ENCODE measurements at places on chromosomes 7 and 10.

DNA sequence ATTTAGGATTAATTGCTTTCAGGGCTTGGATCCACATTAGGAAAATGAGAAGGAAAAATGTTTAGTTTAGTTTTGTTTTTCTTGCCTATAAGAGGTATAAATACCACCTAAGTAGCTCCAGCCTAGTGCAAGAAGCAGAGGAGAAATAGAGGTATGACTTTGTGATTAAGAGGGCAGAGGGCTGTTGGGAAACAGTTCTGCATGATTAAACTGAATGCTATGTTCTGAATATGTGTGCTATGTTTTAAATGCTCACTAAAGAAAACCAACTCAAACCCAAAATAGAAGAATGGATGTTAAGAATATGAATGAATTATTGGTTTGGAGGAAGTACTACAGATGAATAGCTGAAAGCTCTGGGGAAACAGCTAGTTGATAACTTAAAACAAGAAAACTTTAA is 7.6 kb downstream of the CALCR start:
- DNase-seq = no peak

DNA sequence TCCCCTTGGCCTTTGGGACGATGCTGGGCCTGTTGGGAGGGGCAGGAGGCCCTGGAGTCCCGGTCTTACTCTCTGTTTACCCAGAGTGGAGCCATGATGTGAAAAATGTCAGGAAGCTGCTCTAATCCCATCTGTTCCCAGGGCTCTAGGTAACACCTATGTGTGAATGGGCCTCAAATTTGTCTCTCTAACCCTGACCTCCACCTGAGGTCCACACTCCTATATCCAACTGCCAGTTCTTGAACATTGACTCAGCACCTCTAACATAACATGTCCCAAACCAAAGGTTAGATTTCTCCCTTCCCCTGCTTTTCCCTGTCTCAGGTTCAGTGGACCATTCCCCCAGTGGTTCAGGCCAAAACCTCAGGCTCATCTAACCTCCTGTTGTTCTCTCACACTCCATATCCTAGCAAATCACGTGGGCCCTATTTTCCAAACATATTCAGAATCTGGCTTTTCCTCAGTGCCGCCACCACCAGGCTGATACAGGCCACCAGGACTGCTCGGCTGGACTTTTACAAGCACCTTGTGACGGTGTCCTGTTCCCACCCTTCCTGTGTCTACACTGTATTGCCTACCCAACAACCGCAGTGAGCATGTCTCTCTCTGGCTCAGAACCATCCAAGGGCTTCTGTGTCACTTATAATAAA is 130.6 kb downstream of the ATXN7L1 start:
- DNase-seq = no peak

GRCh38 chr10:65125212-65125611 is 1604.0 kb downstream of the REEP3 start:
- DNase-seq = no peak

- DNase-seq = no peak
These were observed 44.3 kb upstream of the CABCOCO1 start for GRCh38 chr10:61618388-61618961.

DNA sequence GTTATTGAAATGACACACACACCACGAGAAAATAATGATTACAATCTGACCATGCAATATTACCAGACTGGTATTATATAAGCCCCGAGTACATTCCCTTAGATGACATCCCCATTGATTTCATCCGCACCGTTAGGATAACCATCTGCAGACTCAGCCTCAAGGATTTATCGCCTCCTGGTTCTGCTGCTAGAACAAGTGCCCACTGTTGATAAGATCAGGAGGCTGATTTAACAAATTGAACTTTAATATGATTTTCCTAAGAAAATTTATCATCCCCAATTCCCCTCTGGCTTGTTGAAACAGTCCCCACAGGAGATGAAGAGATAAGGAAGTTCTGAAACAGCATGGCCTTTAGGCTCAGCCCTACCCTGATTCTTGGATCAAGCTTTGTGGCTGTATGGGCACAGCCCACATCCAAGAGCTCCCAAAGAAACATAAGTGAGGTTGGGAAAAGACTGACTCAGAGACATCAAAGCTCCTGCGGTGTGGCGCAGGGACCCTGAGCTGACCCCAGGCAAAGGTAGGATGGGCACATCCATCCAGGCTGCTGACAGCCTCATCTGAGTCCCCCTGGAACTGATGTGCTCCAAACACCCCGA is 59.2 kb upstream of the CHCHD3 start:
- DNase-seq = no peak

DNA sequence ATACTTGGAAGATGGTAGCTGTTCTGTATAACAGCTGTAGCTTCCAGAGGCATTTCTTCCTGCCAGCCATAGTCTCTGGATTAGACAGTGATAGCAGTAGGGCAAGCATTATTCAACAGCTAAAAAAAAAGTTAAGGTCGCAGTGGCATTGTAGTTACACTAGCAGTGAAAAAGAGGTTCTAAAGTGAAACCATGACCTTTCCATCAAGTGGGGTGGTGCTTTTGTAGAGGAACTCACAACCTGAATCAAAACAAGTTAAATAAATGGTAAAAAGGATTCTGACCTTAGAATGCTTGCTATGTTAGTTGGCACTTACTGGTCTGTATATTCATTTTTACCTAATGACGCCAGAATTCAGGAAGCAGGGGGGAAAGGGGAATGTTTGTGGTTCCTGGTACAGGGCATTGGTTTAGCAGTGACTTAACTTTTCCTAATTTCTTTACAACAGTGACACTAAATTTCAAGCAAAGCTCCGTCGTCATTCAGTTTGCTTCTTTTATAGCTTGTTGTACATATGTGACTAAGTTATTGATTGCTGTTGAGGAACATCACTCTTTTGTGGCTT is 55.0 kb downstream of the GBF1 start:
- no peak for DNase-seq

- no peak for DNase-seq
These were observed 268.5 kb upstream of the AKR1E2 start for GRCh38 chr10:4557469-4557868.

GRCh38 chr10:36331121-36331520 is 689.0 kb upstream of the FZD8 start:
- DNase-seq = no peak

GRCh38 chr7:121563177-121563576 is 167.1 kb upstream of the FAM3C start:
- no peak for DNase-seq

DNA sequence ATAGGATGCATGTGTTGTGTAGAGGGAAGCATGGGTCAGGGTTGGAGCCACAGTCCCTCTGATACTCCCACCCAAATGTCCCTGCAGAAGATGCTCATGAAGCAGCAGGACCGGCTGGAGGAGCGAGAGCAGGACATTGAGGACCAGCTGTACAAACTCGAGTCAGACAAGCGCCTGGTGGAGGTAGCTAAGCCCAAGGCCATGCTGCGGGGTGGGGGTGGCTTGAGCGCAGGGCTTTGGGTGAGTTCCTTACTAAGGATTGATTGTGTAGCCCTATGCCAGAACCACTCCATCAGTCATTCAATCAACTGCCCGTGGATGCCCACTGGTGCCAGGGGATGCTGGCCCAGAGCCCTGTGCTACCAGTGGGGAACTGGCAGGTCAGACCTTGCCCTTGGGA is 10.3 kb downstream of the TRIM8 start:
- no peak for DNase-seq

DNA sequence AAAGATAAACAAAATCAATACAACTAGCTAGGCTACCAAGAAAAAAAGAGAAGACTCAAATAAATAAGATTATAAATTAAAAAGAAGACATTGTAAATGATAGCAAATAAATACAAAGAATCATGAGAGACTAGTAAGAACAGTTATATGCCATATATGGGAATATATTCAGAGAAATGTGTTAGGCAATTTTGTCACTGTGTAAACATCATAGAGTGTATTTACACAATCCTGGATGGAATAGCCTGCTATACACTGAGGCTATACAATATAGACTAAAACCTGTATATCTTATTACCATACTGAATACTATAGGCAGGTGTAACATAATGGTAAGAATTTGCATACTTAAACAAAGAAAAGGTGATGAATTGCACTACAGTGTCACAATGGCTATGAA is 717.4 kb downstream of the PARD3 start:
- no peak for DNase-seq

DNA sequence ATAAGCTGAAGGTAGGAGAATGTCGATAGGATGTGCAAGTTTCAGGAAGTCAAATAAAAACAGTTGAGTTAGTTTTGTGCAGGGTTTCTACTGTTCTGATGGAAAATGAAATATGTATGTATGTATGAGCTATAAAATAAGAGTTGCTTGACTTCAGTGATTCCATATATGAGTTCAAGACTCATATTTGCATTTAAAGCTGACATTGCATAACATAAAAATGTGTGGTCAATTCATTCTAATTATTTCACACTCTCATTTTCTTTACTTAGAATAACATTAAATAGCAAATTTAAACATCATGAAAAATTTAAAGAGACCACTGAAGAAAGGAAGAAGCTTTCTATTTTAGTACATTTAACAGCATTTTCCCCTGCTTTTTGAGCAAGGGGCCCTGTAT is 37.8 kb downstream of the IFIT5 start:
- no peak for DNase-seq

DNA sequence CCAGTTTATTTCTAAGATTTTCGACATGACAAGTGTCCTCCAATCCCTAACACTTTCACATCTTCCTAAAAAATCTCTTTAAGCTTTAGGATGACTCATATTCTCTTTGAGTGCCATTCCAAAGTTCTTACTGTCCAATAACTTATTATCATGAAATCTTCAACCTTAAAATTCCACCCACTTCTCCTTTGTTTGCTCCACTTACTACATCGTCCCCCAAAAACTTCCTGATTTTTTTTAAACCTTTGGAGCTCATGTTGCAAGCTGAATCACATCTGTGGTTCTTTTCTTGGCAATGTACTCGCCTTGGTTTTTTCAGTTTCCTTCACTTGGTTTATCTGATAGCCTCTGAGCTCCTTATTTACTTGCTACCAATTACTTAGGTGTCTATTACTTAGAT is 39.2 kb upstream of the JCAD start:
- DNase-seq = no peak

GRCh38 chr10:102791754-102792395 is 45.3 kb downstream of the CYP17A1 start:
- no peak for DNase-seq

DNA sequence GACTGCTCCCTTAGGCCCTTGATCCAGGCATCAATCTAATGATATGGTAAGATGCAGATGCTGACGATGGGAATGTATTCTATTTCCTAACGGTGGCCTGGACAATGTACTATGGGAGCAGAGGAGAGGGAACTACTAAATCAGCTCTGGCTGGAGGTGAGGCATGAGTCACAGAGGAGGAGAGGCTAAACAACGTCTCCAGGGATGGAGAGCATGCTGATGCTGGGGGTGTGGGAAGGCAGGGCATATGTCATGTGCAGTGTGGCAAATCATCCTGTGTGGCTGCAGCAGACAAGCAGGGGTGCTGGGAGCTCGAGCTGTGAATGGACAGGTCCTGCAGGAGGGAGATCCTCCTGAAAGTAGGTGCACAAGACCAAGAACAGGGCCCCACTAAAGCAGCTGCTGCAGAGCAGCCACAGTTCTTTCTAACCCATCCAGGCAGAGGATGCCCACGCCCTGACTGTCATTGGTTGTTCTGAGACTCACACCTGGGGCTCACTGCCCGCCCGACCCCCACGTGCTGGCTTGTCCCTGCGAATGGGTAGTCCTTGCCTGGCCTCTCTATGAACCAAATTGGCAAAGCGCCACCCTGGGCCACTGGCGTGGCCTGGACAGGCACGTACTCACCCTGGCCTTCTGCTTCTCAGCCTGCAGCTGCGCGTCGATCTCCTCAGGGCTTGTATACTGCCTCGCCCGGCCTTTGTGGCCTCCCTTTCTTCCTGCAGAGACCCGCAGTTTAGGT is 4.0 kb downstream of the PDAP1 start:
- no peak for DNase-seq

GRCh38 chr10:132851451-132851850 is 65.5 kb upstream of the NKX6-2 start:
- DNase-seq = peak; percentile 13

DNA sequence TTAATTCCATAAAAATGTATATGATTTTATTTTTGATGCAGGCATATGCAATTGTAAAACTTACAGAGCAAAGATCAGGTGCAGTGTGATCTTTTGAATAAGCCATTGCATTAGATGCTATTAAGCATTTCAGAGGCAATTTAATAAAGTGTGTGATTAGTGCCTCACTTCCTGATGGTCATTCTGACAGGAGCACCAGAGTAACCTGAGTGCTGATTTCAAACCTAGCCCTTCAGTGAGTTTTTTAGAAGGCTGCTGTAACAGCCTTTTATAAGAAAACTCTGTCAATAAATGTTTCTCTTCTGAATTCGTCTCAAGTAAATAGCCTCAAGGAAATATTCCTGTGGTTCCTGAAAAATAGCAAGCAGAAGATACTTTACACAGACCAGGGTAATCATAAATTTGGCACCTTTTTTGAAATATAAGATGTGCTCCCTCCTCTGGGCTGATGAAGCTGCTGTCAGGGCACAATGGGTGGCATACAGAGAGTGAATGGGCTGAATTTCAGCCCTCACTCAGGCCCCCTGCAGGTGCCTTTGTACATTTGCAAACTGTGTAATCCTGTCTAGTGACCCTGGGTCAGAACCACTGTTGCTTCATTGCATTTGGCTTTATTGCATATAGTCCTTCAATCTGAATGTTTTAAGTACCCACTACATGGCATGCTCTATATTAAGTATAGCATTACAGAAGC is 193.7 kb upstream of the CSTF2T start:
- no peak for DNase-seq

DNA sequence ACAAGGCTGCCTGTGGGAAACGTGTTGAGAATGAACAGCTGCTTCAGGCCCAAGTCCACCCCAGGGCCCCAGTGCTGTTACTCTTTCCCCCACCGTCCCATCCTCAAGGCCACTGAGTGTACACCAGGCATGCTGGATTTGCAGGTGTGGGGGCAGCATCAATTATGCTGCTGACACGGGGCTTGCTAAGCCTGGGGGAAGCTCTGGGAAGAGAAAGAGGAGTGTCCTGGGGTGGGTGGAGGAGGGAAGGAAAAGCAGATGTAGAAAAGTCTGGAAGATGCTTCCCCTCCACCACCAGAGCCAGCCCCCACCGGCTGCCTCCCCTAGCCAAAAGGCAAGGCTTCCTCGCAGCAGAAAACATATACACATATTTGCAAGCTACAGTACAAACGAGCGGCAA is 153.9 kb downstream of the CDH23 start:
- no peak for DNase-seq

DNA sequence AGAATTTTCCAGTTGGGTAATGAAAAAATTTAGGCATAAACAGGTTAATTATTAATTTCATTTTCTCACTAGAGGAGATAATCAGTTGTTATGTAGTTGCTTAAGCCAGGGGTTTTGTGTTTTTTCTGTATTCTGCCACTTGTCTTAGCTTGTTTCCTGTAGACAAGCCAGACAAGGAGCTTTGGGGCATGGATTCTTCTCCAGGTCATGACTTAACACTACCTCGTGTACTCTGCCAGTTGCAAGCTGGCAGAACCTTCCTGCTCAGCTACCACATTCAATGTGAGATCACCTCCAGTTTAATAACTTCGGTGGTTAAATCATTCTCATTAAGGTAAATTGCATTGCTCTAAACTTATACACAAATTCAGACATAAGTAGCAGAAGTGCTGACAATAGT is 1.8 kb downstream of the CCM2 start:
- DNase-seq = no peak

GRCh38 chr10:132865851-132866600 is 76.3 kb downstream of the CFAP46 start:
- DNase-seq = no peak

GRCh38 chr7:140681766-140682165 is 9.0 kb downstream of the ADCK2 start:
- no peak for DNase-seq

All from stimulated activated CD4-positive, alpha-beta T cell treated with anti-CD3 and anti-CD28 coated beads, Interleukin-2, amount 100 ng/mL, for 24 hours (primary cell).